ENCODE measurements at places on chromosomes 5 and 9.

DNA sequence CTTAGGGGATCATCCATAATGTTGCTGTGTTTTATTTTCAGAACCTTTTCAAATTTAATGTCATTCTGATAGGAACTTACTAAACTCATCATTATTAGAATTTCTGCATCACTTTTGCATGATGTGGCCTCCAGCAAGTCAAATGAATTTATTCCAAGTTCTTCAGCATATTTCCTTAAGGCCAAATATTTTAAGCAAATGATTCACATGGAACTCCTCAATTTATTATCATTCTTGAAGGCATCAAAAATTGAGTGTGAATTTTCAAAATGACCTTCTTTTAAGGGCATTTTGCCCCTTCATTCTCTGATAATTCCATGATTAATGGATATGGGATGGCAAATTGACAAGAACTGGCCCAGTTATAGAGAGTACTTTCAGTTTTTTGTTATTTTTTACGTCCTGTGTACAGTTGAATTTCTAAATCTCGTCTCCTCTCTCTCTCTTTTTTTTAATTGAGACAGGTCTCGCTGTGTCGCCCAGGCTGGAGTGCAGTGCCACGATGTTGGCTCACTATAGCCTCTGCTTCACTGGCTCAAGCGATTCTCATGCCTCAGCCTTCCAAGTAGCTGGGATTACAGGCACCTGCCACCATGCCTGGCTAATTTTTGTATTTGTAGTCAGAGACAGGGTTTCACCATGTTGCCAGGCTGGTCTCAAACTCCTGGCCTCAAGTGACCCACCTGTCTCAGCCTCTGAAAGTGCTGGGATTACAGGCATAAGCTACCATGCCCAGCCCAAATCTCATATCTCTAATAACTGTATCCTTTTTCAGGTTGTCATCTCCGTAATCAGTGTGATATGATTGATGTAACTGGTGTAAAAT is 29.1 kb downstream of the GPR21 start:
- no peak for DNase-seq

GRCh38 chr5:34553581-34553980 is 102.5 kb upstream of the RAI14 start:
- DNase-seq, result no peak

- DNase-seq, result no peak
Measured at GRCh38 chr5:179875741-179876609, 17.4 kb upstream of the MRNIP start.

DNA sequence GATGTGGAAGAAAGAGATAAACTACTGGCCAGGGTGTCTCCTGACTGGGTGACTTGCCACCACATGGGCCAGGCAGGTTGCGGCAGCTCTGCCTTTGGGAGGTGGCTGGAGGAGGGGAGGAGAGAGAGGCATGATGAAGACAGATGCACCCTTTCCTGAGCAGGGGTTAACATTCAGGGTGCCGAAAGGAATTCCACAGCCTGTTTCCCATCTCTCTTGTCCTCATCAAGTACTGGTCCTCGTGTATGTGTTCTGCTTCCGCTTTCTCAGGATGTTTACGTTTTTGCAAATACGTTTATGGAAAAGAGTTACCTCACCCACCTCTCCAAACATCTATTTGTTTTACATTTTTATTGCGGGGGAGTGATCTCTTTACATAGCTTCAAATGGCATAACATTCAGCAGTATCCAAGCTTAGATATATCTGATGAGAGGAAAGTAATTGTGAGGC is 73.4 kb downstream of the C9orf85 start:
- DNase-seq, result no peak

- DNase-seq, result no peak
Measured at GRCh38 chr9:77896938-77897667, 134.5 kb downstream of the GNAQ start.

DNA sequence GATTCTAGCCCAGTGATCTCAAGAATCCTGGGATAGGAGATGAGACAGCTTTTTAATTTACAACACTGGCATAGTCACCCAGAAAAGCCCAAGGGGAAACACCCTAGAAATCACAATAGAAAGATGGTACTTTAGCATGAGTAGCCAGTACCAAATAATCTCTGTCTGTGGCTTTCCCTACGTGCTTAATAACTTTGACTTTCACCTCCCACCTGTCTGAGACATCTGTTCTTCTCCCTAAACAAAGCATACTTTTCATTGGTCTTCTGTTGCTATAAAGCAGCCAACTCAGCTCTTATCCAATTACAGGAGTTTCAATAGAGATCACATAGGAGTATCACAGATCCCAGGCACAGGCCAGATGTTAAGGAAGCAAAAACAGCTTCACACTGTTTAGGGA is 10.4 kb downstream of the MARCHF3 start:
- no peak for DNase-seq

GRCh38 chr5:132059696-132060500 is 557 bp upstream of the IL3 start:
- no peak for DNase-seq

- no peak for DNase-seq
Measured at GRCh38 chr9:12289711-12290110, 403.5 kb upstream of the TYRP1 start.

DNA sequence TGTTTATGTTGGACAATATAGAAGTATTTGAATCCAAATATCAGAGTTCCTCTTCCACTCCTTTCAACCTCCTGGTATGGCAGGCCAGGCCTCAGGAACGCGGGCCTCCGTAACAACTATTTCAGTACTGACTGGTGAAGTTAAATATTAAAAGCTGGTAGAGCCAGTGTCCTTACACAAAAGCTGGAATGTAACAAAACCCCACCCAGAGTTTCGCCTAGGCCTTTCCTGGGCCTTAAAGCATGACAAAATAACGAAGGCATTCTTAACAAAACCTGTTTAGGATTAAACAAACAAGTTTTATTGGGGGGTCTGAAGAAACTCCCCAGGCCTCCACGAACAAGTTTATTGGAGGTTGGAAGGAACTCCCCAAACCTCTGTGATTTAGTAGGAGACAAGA is 61.6 kb upstream of the GNE start:
- no peak for DNase-seq

DNA sequence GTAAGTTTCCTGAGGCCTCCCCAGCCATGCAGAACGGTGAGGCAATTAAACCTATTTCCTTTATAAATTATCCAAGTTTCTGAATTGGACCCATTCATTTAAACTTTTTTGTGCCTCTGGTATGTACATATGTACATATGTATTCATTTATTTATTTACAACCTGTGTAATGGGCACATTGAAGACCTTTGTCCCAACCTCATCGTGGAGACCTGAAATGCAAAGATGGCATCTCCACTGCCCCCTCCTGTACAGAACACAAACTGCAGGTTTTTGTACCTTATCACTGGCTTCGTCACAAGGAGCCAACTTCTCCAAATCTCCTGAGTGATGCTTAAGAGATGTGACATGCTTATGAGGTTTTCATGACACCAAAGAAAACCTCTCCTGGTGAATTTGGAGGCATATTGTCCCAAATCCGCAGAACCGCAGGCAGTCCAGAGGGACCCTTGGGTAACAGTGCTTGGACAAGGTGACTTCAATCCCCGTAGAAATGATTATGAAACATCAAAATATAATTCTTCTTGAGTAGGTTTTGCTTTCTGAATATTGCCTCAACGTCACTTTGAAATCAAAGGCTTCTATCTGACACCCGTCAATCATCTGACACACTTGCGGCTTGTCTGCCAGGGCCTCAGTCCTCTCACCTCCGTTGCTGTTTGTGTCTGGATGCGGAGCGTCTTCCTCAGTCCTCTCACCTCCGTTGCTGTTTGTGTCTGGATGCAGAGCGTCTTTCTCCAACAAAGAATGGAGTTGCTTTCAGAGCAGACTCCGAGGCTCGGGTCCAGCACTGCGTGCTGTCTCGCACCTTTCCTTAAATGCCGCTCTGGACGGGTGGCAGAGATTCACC is 135.0 kb upstream of the IRX4 start:
- no peak for DNase-seq

- no peak for DNase-seq
Measured at GRCh38 chr9:79695531-79696175, 123.9 kb downstream of the TLE4 start.

DNA sequence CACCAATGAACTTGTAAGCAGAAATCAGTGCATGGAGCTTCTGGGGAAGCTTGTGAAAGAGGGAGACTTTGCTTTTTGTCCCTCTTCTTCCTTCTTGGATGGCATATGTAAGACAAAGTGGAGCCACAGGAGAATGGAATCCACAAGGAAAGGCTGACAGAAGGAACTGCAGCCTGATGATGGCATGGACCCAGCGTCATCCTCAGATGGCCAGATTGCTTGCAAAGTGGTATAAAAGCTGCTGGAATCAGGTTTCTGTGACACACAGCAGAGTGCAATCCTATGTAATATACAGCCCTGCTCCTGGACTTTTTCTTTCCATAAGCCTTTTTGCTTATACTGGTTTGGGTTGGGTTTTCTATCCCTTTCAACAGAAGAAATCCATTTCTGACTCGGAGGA is 31.4 kb upstream of the SPARC start:
- no peak for DNase-seq

DNA sequence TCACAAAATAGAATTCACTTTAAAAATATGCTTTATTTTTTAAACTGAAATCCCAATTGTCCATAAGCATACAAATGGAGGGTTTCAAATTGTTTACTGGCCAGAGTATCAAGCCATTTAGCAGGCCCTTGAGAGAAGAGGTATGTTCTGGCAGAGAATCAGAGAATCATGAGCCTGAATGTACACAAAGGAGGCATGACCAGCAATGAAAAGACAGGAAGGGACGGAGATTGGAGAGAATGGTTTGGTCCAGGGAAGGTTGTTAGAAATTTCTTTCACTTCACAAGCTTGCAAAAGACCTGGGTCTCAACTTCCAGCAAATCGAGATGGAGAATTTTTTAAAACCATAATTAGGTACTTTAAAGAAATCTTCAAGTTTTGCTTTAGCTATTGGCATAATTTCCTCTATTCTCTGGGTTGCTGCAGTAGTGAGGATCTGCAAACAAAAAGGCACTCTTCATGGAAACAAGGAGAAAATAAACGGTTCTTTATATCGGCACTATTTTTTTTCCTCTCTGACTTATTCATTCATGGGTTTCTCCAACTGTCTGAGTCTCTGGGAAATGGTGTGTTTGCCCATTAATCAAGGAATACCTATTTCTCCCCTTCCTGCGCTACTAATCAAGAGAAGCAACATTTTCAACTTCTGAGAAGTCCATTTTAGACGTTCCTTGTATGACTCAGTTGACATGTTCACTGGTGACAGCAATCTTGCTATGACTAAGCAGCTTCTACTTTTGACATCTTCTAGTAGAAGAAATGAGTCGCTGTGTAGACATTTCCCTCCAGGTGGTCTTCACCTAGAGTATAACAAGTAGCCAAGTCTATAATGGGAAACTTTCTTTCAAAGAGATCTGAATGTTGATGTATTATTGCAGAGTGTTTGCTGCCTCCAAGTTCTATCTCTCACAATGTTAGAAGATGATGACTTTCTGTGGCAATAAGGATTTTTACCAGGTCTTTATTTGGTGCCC is 23.1 kb upstream of the ERCC6L2 start:
- no peak for DNase-seq

- no peak for DNase-seq
Measured at GRCh38 chr9:133991214-133991921, 756 bp downstream of the VAV2 start.

DNA sequence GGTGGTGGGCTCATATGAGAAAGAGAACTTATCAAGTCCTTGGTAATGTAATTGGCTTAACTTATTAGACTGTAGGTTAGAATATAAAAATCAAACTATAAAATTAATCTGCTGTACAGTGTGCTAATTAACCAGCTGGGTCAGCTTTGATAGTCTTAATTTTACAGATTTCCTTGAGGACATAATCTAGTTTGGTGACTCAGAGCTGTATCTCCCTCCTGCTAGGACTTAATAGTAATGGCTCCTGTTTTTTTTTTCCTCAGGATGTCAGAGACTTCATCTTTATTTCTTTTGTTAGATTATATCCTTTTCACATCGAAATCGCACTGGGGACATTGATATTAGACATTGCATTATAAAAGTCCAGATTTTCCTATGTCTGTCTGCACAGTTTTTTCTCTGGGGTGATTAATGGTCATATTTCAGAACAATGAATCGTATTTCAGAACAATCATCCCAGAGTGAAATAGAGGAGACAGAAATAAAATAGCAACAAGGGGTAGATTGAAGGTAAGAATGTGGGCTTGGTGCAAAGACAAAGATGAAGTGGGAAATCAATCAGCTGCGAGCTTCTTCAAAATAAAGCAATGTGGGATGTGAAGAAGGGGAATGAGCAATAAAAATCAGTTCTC is 346.4 kb upstream of the RIOK2 start:
- DNase-seq, result no peak

DNA sequence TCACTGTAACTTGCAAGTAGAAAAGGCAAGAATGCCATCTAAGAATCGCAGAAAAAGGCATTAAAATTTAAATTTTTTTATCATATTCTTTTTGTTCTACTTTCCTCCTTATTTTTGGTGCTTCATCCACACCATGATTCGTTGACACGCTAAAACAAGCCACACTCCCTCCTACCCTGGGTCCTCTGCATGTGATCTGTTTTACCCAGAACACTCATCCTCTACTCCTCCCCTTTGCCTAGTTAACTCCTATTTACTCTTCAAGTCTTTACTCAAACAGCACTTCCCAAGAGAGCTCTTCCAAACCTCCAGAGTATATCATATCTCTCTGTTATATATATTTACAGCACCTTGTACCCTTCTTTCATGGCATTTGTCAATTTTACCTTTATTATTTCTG is 61.4 kb upstream of the SRP19 start:
- DNase-seq, result no peak

DNA sequence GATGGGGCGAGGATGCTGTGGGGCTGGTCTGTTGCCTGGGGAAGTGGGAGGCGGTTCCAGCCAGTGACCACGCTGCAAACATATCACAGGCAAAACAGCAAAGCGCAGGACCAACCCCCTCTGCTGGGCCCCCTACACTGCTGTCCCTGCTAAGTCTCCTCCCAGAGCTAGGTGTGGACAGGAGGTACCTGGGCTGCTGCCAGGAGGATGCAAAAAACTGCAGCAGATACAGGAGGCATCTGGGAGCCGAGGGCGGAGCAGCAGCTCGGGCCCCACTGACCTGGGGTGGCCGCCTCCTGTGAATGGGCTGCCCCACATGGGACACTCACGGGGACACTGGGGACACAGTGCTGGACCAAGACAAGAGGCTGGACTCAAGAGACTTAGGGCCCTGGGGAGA is 48.0 kb upstream of the PHYKPL start:
- no peak for DNase-seq

- DNase-seq, result no peak
Measured at GRCh38 chr5:134296213-134296612, 70.3 kb upstream of the PPP2CA start.

DNA sequence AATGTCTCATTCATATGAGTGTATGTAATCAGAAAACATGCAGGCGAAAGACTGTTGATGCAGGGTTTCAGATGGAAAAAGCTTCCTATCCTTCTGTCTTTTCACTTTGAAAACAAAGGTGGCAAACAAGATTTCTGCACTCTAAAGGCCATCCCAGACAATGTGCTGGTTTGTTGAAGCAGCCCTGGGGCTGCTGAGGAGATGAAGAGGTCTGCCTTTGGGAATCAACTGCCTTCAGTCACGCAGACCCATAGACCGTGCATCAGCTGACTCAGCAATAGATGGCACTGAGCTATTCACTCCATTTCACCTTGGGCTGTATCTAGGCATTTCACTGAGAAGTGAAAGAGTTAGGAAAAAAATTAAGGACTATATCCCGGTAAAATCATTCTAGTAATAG is 60.5 kb upstream of the C5orf46 start:
- no peak for DNase-seq

- no peak for DNase-seq
Measured at GRCh38 chr9:135689011-135689410, 10.3 kb downstream of the SOHLH1 start.

GRCh38 chr9:93252116-93252780 is 68.3 kb downstream of the WNK2 start:
- no peak for DNase-seq

GRCh38 chr5:160462167-160462566 is 40.5 kb downstream of the PTTG1 start:
- DNase-seq, result no peak
